ENCODE measurements at places on chromosomes 6 and 20.

DNA sequence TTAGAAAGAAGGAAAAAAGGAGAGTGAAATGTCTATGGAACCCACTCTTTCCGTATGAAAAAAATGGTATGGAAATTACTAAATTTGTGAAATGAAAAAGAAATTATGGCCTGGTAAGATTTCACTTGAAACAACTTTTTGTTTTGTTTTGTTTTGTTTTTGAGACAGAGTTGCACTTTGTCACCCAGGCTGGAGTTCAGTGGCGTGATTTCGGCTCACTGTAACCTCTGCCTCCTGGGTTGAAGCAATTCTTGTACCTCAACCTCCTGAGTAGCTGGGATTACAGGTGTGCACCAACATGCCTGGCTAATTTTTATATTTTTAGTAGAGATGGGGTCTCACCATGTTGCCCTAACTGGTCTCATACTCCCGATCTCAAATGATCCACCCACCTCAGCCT lies 17.8 kb upstream of the GSTA5 start:
- DNase-seq = no peak

GRCh38 chr20:47951521-47951971 lies 166.3 kb upstream of the SULF2 start:
- DNase-seq = no peak

DNA sequence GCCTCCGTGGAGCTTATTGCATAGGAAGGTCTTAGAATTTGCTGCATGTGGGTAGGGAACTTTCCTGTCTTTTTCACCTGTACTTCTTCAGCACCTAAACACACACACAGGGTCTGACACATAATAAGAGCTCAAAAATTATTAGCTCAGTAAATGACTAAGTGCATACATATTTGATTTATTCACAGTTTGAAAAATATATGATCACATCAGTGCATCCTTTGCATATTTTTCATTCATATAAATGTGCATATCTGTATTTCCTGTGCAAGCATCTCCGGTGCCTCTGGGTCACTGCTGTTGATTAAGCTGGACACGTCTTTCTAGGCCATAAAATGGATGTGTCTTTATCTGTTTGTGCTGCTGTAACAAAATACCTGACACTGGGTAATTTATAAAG lies 234.7 kb downstream of the UST start:
- no peak for DNase-seq

DNA sequence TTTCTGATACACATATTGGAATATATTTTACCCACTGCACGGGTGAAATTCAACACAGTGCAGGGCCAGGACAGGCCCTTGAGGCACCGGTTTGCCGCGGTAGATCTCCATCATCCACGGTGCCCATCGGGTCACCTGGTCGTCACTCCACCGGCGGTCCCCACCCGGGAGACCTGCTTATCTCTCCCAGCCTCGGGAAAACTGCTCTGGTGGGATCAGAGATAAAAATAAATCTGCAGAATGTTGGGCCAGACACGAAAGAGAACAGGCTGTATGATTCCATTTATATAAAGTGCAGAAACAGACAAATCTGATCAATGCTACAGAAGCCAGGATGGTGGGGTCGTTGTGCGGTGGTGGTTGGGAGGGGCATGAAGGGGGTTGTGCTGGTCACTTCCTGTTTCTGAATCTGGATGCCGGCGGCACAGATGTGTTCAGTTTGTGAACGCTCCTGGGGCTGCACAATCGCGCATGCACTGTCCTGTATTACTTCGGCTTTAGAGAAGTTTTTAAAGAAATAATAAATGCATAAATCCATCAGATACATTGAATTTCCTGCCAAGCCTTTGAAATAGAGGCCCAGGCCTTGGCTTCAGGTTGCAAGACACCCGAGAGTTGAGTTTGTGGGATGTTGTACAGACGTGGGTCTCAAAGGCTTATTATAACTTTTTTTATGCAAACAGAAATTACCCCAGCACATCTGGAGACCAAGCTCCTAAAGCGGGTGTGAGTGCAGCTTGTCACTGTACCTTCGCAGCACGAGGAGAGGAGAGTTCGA lies 54.3 kb downstream of the ANKRD60 start:
- no peak for DNase-seq

- DNase-seq = no peak
Observed at GRCh38 chr20:20896606-20897005, 184.2 kb upstream of the RALGAPA2 start.

- DNase-seq = no peak
Observed at GRCh38 chr6:16292942-16293341, 54.6 kb downstream of the GMPR start.

DNA sequence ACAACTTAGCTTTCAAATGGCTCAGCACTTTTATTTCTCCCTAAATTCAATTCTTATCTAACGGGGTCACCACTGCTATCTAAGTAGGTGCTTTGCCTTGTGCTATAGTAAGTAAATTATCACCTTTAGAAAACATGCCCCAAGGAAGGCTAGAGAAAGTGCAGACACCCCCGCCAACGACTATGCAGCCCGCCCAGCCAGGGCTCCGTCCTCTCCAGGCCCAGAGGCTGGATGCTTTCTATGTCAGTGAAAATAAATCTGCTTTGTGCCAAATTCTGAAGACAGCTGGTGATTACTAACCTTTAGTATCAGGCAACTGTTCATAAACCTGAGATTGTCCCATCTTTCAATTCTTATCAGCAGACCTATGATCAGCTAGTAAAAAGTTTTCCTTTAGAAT lies 14.3 kb downstream of the KIAA0319 start:
- no peak for DNase-seq

- no peak for DNase-seq
Observed at GRCh38 chr6:100726666-100727065, 154.5 kb downstream of the ASCC3 start.

GRCh38 chr6:37137201-37138090 lies 32.5 kb upstream of the PIM1 start:
- DNase-seq = peak; percentile 89

- DNase-seq = no peak
Observed at GRCh38 chr20:38890497-38890818, 35.8 kb upstream of the FAM83D start.

DNA sequence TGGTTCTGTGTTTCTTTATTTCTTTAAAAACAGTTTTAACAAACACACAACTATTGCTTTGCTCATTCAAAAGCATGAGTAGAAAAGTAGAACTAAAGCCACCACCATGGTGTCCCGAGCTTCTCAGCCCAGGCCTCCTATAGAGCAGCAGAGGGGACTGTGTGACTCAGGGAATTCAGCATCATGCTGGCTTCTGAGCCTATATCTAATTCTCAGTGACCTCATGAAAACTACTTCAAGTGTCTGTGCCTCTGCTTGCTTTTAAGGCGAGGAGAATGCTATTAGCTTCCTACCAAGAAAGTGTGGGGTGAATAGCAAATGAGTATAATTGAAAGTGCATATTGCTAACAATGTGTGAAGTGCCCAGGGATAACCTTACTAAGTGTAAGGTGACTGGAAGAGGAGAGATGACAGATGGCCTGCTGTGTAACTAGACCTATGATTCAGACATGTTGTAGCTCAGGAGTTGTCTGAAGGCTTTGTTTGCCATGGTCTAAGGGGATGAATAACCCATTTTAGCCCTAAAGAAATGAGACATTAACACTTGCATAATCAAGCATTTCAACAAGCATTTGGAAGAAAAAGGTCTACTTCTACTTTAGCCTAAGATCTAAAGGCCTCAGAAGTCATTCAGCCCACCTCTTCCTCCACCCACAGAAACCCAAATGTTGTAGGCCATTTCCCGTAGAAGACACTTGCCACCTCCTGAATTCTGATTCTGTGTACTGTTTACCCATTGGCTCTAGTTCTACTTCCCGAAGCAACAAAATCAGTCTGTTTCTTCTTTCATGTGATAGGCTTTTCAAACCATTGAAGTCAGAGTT lies 121.5 kb upstream of the ARG1 start:
- no peak for DNase-seq

DNA sequence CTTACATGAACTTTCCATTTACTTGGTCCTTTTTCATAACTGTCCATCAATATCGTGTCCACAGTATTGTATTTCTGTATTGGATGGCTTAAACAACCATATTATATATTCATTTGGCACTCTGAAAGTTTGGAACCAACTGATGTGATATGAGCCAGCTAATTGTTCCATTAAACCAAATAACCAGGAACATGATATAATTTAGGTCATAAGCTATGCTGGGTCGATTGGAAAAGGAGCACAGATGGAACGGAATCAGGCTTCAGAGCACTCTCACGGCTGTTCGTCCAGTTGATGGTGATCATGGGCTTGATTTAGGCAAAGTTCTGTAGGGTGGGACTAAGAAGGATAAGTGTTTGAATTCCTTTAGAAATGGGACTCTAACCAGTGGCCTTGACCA lies 142.7 kb downstream of the DNAH8 start:
- DNase-seq = no peak

GRCh38 chr6:36636283-36636682 lies 42.1 kb downstream of the SRSF3 start:
- no peak for DNase-seq

- DNase-seq = no peak
Observed at GRCh38 chr20:5141615-5142014, 14.8 kb downstream of the CDS2 start.

- peak; percentile 34 for DNase-seq
Observed at GRCh38 chr6:168127384-168127868, 48.4 kb upstream of the FRMD1 start.

- no peak for DNase-seq
Observed at GRCh38 chr6:126094411-126094810, 108.1 kb downstream of the TRMT11 start.

DNA sequence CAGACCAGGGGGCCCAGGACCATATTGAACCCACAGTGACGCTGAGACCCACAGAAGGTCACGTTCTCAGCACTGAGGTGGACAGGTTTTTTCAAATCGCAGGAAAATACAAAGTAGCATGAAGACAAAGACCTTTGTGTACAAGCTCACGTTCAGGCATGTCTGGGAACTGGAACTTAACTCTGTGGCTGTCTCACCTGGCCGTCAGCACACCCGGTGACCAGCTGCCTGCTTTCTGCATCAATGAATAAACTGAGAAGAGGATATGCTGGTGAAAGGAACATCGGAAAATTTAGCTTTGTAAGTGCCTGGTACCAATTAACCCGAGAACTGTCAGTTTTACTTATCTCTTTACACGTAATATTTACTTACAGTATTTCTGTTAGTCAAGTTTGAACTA lies 36.5 kb downstream of the WDR27 start:
- no peak for DNase-seq

GRCh38 chr6:163080228-163080627 lies 334.3 kb upstream of the QKI start:
- no peak for DNase-seq

- no peak for DNase-seq
Observed at GRCh38 chr6:85049282-85049681, 284.9 kb upstream of the TBX18 start.

DNA sequence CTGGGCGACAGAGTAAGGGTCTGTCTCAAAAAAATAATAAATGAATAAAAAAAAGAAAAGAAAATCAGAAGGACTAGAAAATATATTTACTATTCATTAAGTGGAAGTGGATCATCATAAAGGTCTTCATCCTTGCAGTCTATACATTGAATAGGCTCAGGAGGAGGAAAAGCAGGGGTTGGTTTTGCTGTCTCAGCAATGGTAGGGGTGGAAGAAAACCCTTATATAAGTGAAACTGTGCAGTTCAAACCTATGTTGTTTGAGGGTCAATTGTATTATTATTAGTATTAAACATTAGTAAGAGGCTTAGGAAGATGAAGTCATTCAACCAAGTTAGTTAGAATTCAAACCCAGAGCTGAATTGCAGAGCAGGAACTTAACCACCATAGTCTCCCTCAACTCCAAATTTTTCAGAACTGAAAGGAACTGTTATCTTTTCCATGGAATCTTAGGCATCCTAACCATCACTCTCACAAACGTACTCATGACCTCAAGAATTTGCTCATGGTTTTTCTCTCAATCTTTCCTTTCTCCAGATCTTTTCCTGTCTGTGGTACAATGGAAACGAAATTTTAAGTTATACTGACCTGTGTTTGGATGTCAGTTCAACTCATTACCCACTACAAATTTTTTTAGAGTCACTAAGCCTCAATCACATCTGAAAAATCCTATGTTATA lies 7.7 kb upstream of the SMIM13 start:
- DNase-seq = no peak

Data from ecto neural progenitor cell (in vitro differentiated cells).